DND-41 (cell line): ENCODE measurements at places on chromosomes 2 and 18.
A peak's percentile ranks its signal among the peaks of the same experiment; 100 is the strongest.

DNA sequence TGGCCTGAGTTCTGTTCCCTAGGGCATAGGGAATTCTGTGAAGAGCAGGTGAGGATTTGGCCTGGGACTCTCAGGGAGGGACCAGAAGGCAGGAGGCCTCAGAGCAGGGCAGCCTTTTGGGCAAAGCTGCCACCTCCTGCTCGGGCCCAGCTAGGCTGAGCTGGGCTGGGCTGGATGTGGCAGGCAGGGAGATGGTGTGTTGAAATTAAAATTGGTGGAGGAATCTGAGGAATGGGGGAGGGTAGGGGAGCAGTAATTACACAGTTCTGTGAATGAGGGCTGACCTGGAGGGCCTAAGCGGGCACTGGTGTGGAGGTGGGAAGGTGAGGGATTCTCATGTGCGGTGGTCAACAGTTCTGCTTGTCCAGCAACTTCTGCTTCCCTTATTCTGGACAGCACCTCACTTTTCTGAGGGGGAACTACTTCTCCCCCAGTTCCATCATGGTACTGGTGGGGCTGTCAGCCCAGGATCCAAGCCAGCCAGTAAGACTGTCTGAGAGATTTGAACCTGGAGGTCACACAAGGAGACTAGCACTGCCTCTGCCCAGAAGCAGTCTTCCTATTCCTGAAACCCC, 22.0 kb upstream of the ASPRV1 start:
- no peak for DNase-seq
- no peaks in the 10 kb centered on the region for H3K4me1 ChIP-seq
- no peaks in the 10 kb centered on the region for H3K36me3 ChIP-seq
- no peak overlapping the region for H3K4me3 ChIP-seq
- H3K27me3 ChIP-seq = no peaks in the 10 kb centered on the region

DNA sequence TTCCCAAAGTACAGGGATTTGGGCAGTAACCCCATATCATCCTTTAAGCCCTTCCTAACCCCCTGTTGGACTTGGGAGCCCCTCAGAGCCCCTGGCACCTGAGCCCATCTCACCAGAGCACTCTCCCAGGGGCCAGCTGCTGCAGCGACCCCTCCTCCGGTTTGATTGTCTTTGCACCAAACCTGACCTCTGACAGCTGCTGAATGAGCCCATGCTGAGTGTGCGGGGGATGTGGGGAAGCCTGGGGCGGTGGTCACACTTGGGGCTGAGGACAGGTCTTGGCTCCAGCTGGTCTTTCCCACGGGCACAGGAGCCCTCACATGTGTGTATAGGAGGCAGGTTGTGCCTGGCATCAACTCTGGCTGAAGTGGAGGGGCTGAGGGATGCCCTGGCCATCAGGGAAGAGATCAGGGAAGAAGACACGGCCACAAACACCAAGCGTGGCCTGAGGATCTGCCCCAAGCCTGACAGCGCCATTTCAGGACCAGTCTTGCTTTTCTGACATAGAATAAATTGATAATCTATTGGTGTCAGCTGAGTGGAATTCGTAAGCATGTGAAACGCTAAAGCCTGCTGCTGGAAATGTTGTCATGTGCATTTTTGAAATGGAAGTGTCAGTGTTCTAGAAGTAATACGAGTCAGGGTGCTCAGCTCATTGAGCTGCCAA, 102.4 kb downstream of the ACKR3 start:
- no peaks in the 10 kb centered on the region for H3K27me3 ChIP-seq
- H3K27ac ChIP-seq = no peak overlapping the region
- H3K36me3 ChIP-seq = no peaks in the 10 kb centered on the region
- H3K4me1 ChIP-seq = no peaks in the 10 kb centered on the region
- no peak overlapping the region for H3K4me3 ChIP-seq

GRCh38 chr18:62678847-62679485, 36.4 kb upstream of the PHLPP1 start:
- H3K27ac ChIP-seq = no peak overlapping the region
- DNase-seq = no peak
- H3K27me3 ChIP-seq = peaks cover 3% of the 10 kb centered on the region

- H3K27me3 ChIP-seq = no peaks in the 10 kb centered on the region
- H3K27ac ChIP-seq = no peak overlapping the region
- no peaks in the 10 kb centered on the region for H3K36me3 ChIP-seq
- no peak overlapping the region for H3K4me3 ChIP-seq
- no peak for DNase-seq
Measured at GRCh38 chr2:198890490-198890889, 567.2 kb downstream of the SATB2 start.

- H3K4me3 ChIP-seq = no peak overlapping the region
- DNase-seq = no peak
- no peaks in the 10 kb centered on the region for H3K4me1 ChIP-seq
- H3K27me3 ChIP-seq = no peaks in the 10 kb centered on the region
- H3K36me3 ChIP-seq = no peaks in the 10 kb centered on the region
Measured at GRCh38 chr2:237045449-237045848, 40.2 kb upstream of the COPS8 start.

DNA sequence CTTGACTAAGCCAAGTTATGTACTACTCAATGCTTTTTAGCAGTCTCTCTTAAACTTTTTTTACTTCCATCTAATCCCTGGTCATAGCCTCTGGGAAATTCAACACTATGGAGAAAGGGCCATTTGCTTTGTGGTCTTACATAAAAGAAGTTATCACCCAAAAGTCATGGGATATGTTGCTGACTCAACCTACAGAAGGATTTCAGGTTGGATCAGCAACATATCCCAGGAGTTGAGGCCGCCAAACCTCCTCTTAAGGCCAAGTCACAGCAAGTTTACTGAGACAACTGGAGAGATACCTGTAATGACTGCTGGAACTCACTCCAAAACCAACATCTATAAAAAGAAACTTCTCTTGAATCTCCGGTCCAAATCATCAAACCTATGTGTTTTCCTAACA, 141.1 kb downstream of the IRS1 start:
- no peaks in the 10 kb centered on the region for H3K36me3 ChIP-seq
- no peaks in the 10 kb centered on the region for H3K27me3 ChIP-seq
- no peak for DNase-seq
- no peak overlapping the region for H3K4me3 ChIP-seq
- no peak overlapping the region for H3K27ac ChIP-seq

DNA sequence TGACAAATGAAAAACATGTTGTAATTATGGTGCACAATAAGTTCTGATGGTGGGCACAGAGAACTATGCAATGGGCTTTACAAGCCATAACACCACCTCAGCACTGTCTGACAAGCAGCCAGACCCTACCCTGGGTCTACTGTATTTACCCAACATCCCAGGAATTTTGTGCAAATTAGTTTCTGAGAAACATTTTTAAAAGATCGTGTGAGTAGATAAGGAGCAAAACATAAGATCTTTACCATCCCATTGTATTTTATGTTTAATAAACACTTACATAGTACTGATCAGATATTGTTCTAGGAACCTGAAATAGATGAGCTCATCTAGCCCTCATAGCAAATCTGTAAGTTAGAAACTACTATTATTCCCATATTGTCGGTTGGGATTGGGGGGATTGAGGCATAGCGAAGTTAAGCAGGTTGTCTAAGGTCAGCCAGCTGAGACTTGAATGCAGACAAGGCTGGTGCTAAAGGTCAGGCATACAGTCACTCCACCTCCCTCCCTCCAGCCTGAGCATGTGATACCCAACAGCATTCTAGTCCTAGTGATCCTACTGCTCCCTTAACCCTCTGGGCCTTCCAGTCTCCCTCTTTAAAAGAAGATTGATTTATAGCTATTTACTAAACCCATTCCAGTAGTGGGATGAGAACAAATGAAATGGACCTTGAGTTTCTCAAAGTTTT, 67.4 kb upstream of the STAM2 start:
- no peaks in the 10 kb centered on the region for H3K4me1 ChIP-seq
- DNase-seq = no peak
- no peaks in the 10 kb centered on the region for H3K27me3 ChIP-seq
- H3K36me3 ChIP-seq = no peaks in the 10 kb centered on the region
- no peak overlapping the region for H3K4me3 ChIP-seq

DNA sequence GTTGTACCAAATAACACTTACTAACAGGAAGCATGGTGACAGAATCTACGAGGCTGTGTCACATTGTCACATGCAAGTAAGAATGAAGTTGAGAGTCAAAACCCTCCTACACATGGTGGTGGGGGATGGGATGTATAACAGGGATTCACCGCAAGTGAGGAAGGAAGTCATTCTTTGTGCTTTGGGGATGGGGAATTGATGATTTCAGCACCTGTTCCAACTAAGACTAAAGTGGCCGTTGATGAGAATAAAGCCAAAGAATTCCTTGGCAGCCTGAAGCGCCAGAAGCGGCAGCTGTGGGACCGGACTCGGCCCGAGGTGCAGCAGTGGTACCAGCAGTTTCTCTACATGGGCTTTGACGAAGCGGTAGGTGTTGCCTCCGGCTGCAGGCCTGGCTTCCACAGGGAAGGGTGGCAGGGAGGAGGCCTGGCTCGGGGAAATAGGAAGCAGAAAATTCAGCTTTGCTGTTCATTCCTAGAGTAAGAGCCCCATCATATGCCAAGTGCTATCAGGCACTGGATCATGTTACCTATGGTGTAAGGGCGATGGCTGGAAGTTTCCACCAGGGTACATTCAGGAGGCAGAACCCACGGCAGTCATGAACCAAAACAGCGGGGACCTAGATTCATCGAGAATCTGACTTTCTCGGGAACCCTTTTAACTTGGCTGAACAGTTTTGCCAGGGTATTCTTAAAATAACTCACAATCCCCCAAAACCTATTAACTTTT, 120.3 kb downstream of the UXS1 start:
- H3K4me1 ChIP-seq = peaks cover 18% of the 10 kb centered on the region
- no peaks in the 10 kb centered on the region for H3K36me3 ChIP-seq
- H3K4me3 ChIP-seq = no peak overlapping the region

- no peak overlapping the region for H3K27ac ChIP-seq
- DNase-seq = no peak
- no peaks in the 10 kb centered on the region for H3K36me3 ChIP-seq
- no peak overlapping the region for H3K4me3 ChIP-seq
- H3K4me1 ChIP-seq = no peaks in the 10 kb centered on the region
- H3K27me3 ChIP-seq = no peaks in the 10 kb centered on the region
Measured at GRCh38 chr2:88398180-88398579, 54.3 kb downstream of the FOXI3 start.

- no peaks in the 10 kb centered on the region for H3K36me3 ChIP-seq
- no peak overlapping the region for H3K4me3 ChIP-seq
- peak; percentile 14 for DNase-seq
- no peaks in the 10 kb centered on the region for H3K27me3 ChIP-seq
Measured at GRCh38 chr2:59182249-59182648, 941.1 kb upstream of the FANCL start.

DNA sequence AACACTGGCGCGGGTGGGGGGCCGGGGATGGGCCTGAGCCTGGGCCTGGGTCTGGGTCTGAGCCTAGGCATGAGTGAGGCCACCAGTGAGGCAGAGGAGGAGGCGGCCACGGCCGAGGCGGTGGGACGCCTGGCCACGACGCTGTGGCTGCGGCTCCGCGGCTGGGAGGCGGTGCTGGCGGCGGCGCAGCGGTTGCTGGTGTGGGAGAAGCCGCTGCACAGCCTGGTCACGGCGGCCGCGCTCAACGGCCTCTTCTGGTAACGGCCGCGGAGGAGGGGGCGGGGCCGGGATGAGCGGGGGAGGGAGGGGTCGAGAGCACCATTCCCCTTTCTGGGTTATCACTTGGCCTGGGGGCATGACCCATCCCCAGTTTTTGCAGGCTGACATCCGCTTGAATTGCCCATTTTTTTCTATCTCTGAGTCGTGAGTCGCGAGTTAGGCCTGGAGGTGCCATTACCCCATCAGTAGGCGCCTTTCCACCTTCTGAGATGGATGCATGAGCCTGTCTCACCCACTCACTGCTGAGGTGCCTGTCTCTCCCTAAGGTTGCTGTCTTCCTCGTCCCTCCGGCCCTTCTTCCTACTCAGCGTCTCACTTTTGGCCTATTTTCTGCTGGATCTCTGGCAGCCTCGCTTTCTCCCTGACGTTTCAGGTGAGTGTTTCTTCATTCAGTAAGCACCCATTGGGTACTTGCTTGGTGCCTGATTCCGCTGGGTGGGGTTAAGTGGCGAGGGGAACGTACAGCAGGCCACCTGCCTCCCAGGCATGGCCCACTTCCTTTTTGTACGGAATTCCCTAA, 501 bp downstream of the RETREG2 start:
- H3K4me1 ChIP-seq = peaks cover 39% of the 10 kb centered on the region
- DNase-seq = peak; percentile 44
- peak overlapping the region; percentile 99 for H3K27ac ChIP-seq
- peaks cover 58% of the 10 kb centered on the region for H3K36me3 ChIP-seq
